ENCODE measurements at places on chromosomes 7 and 10.

- no peak for DNase-seq
These were observed 4.3 kb upstream of the LAMB4 start for GRCh38 chr7:108134486-108134885.

- DNase-seq: no peak
These were observed 155.1 kb downstream of the ZNF22 start for GRCh38 chr10:45155784-45156183.

DNA sequence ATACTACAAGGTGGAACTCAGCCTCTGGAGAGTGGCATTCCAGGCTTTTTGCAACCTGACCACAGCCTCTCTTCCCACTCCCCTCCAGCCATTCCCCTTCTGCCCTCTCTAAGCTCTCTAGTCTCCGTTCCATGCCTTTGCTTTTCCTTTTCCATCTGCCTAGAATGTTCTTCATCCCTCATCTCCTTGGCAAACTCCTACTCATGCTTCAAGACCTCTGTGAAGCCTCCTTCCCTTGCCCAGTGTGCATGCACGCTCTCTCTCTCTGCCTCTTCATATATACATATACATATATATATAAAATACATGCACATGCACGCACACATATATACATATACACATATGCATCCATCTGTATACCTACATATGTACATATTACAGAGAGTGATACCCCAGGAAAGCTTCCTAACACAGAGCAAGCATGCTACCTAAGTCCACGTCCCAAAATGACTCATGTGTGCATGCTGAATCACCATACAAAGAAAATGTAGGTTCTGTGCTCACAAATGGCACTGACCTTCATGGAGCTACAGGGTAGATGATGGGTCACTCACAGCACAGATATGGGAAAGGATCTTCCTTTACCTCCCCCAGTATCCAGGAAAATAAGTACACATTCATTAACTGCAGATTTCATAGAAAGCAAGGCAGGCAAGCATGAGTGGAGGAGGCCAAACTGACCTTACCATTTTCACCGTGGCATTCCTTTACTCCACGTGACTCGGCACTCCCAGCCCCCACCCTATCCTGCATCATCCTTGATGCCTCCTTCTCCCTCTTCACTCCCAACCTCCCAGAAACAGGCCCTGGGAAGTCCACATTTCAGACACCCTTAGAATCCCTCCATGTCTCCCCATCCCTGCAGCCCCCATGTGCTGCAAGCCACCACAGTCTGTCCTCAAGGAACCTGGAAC, 238.4 kb upstream of the ZMIZ1 start:
- peak; percentile 20 for DNase-seq

DNA sequence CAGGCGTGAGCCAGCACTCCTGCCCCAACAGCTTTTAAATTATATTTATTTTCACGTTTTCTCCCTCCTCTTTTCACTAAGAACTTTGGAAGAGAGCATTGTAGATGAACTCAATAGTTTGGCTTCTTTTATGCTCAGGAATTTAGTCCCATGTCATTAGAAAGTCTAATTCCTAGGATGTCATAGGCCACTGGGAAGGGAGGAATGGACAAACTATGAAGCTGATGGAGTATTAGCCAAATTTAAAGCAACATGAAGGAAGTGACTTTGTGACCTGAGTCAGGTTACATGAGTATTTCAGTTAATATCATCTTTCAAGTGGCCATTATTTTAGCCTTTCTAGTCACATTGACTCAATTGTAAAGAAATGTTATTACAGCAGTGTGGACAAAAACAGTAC, 18.0 kb upstream of the OPN4 start:
- no peak for DNase-seq

DNA sequence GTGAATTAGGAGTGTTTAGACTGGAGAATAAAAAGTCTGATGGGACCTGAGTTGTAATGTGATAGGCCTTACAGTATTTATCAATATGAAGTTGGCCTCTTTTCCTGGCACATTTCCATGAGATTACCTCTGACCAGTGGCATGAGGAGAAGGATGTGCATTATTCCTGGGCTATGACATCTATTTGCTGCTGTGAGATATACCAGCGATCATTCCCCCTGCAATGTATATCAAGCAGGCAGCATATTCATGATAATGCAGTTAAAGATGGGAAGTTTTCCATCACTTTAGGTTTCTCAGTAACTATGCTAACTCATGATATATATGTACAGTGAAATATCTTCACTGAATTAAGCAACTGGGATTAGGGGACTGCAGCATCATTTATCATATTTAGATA, 142.8 kb upstream of the MBL2 start:
- no peak for DNase-seq

DNA sequence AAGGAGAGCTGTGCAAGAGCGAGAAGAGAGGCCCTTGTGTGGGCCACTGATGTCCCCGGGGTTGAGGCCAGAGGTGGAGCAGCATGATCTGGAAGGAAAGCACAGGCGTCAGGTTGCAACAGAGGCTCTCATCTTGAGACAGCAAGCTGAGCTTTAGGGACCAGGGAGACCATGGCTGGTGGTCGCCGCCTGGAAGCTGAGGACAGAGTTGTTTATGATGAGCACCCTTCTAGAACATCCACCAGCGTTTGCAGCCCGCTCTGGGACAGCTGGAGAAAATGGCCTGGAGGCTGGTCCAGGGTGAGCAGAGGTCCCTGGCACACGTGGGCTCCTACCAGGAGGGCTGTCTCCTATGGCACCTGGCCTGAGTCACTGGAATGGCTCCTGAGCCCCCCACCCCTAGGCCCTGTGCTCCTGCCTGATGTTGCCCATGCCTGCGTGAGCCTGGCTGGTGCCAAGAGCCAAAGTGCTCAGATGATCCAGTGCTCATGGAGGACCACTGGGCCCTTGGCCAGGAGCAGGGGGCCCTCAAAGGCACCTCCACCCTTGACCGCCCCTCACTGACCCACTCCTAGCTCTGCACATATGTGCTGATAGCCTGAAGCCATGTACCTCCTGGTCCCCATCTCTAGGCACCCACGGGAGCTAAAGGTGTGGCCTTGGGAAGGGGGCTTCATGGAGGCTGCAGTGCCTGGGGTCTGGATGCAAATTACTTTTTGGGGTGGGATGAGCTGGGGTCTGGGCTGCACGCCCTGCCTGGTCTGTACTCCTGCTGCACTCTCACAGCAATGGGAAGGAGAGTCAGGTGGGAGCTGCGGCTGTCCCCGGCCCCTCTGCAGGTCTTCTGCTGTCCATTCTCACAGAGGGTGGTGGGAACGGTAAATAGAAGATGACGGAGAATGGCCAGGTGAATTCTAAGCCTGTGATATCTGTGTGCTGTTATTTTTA, 40.1 kb upstream of the RET start:
- DNase-seq: peak; percentile 61

All from posterior vena cava (tissue), 2 donors.